Activated B cell treated with CpG ODN at 0.5 μM for 24 hours (primary cell): ENCODE measurements at places on chromosomes 1 and 21.

DNA sequence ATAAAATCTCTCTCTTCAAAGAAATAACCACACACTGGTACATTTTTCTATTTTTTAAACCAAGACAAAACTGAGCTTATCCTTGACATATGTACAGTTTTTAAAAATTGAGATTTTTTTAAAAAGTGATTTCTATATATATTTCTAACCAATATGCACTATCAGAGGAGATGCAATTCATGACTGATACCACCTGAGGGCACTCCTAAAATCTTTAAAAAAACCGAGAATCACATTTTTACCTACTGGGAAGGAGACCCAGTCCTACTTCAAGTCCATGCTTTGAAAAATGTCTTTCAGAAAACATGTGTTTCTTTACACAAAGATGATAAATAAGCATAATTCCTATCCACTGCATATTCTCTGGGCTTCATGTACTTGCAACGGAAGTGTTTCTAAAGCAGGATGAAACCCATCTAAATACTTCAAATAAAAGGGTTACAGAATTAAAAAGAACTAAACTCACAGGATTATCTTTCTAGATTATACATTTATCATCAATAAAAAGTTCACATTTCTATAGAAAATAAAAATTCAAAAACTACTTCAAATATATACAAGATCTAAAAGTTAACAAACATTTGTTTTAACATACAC is 98.6 kb downstream of the ENAH start:
- H3K4me1 ChIP-seq, result no peaks in the 10 kb centered on the region
- DNase-seq, result no peak
- no peaks in the 10 kb centered on the region for H3K36me3 ChIP-seq
- H3K27ac ChIP-seq, result no peak overlapping the region
- H3K27me3 ChIP-seq, result peaks cover 4% of the 10 kb centered on the region
- H3K4me3 ChIP-seq, result no peak overlapping the region

- no peaks in the 10 kb centered on the region for H3K36me3 ChIP-seq
- H3K27ac ChIP-seq, result no peak overlapping the region
- DNase-seq, result no peak
- H3K27me3 ChIP-seq, result peaks cover 21% of the 10 kb centered on the region
- no peak overlapping the region for H3K4me3 ChIP-seq
Measured at GRCh38 chr1:169779970-169780369, 14.7 kb downstream of the METTL18 start.

GRCh38 chr1:18012686-18013085 is 94.9 kb upstream of the IGSF21 start:
- H3K36me3 ChIP-seq, result no peaks in the 10 kb centered on the region
- H3K27me3 ChIP-seq, result peaks cover 22% of the 10 kb centered on the region
- no peak overlapping the region for H3K27ac ChIP-seq
- no peaks in the 10 kb centered on the region for H3K4me1 ChIP-seq
- H3K4me3 ChIP-seq, result no peak overlapping the region

- peaks cover 59% of the 10 kb centered on the region for H3K36me3 ChIP-seq
- no peaks in the 10 kb centered on the region for H3K27me3 ChIP-seq
- H3K27ac ChIP-seq, result no peak overlapping the region
Measured at GRCh38 chr1:183106746-183107145, 79.3 kb upstream of the LAMC2 start.

DNA sequence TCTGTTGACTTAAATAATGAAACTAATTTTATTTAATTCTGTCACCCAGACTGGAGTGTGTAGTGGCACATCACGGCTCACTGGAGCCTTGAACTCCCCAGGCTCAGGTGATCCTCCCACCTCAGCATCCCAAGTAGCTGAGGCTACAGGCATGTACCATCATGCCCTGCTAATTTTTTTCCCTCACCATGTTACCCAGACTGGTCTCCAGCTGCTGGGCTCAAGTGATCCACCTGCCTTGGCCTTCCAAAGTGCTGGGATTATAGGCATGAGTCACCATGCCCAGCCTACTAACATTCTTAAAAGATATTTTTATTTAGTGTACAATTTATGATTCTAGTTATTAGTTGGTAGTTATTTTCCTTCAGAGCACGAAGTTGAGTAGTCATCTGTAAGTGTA is 49.5 kb downstream of the NRDC start:
- no peak for DNase-seq
- H3K27me3 ChIP-seq, result no peaks in the 10 kb centered on the region
- no peak overlapping the region for H3K4me3 ChIP-seq

DNA sequence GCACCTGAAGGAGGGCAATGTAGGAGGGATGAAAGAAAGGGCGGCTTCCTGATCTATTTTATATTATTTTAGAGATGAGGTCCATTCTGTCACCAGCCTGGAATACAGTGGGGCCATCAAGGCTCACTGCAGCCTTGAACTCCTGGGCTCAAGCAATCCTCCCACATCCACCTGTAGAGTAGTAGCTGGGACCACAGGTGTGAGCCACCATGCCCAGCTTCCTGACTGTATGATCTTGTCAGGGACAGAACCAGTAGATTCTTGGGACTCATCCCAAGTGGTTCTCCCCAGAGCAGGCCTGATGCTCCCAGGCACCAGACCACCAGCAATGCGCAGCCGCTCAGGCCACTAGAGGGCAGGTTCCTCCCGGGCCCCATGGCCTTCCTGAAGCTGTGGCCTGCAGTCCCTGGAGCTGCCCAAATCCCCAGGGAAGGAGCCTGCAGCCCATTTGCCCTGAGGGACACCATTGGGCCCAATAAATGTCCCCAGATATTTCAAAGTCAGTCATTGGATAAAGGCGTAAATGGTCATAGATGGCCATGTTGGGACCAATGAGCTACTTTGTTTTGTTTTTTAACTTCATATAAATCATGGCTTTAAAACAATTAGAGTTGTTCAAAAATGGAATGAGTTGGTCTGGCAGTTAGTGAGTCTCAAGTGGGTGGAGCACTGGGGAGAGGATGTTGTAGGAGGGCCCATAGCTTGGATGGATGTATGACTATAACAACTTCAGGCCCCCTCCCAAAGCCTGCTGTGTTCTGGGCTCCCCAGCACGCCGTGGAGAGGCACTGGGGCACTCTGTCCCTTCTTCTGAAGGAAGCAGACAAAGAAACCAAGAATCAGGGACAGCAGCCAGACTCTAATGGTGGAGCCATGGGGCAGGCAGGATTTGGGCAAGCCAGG is 44.7 kb upstream of the GOLT1A start:
- no peak for DNase-seq
- H3K36me3 ChIP-seq, result no peaks in the 10 kb centered on the region
- H3K27ac ChIP-seq, result no peak overlapping the region
- H3K27me3 ChIP-seq, result no peaks in the 10 kb centered on the region

DNA sequence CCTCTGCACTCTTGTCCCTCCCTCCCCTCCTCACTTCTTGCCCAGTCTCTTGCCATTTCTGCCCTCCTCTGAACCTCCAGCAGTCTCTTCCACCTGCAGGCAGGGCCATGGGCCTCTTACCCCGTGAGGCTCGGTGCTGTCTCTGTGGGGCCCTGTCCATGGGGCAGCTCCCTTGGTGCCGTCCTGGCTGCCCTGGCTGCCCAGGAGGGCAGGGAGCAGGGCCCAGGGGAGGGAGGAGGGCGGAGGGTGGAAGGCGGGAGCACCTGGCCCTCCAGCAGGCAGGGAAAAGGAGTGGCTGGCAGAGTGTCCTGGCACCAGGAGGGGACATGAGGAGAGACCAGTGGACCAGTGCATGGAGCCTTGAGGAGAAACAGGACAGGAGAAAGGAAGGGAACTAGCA is at the start of gene RORC:
Gene RORC, minus strand, starts transcription at position 198 of the 400 bp plus-strand sequence. Its CDS starts 38 bp downstream, at position 160.
- H3K4me3 ChIP-seq, result no peak within 1 kb of the TSS
- H3K27ac ChIP-seq, result no peak within 1 kb of the TSS
- H3K36me3 ChIP-seq, result no peaks in the 10 kb centered on the region
- no peak for DNase-seq
- H3K27me3 ChIP-seq, result peaks cover 13% of the 10 kb centered on the region

DNA sequence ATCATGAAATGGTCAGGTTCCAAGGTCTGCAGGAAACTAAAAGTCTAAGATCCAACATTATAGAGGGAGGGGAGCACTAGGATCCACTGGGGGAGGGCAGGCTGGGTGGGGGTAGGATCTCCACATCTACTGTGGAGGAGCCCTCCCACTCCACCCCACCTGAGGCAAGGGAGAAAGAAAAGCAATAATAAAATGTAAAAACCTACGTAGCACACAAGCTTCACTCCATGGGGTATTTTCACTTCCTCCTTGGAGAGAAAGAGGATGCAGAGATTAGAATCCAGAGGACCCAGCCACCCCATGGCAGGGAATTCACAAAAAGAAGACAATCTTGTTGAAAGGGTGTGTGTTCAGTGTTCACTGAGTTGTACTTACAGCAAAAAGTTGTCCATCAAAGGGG is 14.4 kb downstream of the SPOCD1 start:
- H3K4me3 ChIP-seq, result no peak overlapping the region
- no peak for DNase-seq
- no peak overlapping the region for H3K27ac ChIP-seq
- peaks cover 11% of the 10 kb centered on the region for H3K27me3 ChIP-seq

DNA sequence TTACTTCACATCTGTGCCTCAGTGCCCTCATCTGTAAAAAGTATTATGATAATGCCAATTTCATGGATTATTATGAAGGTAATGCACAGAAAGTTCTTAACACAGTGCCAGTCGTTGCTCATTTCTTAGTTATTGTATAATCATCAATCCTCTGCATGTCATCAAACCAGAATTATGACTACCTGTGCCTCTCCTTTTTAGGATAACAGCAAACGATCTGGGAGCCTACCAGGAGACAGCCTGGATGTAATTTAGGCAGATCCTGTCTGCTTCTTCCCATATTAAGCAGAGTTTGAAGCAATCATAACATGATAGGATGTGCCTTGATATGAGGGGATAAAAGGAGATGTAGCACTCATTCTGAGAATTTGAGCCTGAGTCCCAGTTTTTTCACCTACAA is 177.4 kb upstream of the DPT start:
- DNase-seq, result no peak
- H3K27me3 ChIP-seq, result peaks cover 4% of the 10 kb centered on the region
- H3K27ac ChIP-seq, result no peak overlapping the region
- no peak overlapping the region for H3K4me3 ChIP-seq
- H3K4me1 ChIP-seq, result no peaks in the 10 kb centered on the region

GRCh38 chr1:87394513-87394912 is 65.8 kb downstream of the LMO4 start:
- DNase-seq, result no peak
- H3K36me3 ChIP-seq, result no peaks in the 10 kb centered on the region
- H3K27ac ChIP-seq, result no peak overlapping the region
- no peaks in the 10 kb centered on the region for H3K27me3 ChIP-seq
- H3K4me3 ChIP-seq, result no peak overlapping the region

DNA sequence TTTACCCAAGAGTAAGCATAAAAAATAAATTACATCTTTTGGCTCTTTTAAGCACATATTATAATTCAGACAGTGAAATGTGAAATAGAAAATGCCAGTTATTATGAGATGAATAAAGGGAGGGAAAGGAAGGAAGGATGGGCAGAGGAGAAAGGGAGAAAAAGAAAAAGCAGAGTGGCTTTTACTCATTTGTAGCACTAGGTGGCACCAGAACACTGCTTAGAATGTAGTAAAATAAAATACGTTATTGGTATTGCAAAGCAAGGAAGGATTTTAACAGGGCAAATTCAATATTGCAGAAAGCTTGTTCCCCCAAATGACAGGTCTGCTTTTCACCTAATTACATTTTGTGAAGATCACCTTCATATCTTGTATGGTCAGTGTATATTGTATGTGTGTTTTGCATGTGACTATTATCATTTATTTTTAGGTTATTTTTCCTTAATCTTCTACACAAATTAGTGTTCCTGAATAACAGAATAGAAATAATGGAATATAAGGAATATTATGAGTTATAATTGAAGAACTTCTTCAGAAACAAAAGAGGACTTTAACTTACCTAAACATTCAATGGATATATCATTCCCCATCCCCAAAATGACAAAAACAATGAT is 9.1 kb upstream of the PCNX2 start:
- H3K36me3 ChIP-seq, result no peaks in the 10 kb centered on the region
- no peak overlapping the region for H3K27ac ChIP-seq
- peaks cover 24% of the 10 kb centered on the region for H3K27me3 ChIP-seq
- H3K4me3 ChIP-seq, result no peak overlapping the region

GRCh38 chr1:42880384-42880783 is 34.0 kb downstream of the ZNF691 start:
- H3K27ac ChIP-seq, result no peak overlapping the region
- no peaks in the 10 kb centered on the region for H3K4me1 ChIP-seq
- H3K27me3 ChIP-seq, result peaks cover 13% of the 10 kb centered on the region
- H3K36me3 ChIP-seq, result no peaks in the 10 kb centered on the region

- no peak overlapping the region for H3K27ac ChIP-seq
- DNase-seq, result no peak
- peaks cover 19% of the 10 kb centered on the region for H3K36me3 ChIP-seq
- H3K27me3 ChIP-seq, result no peaks in the 10 kb centered on the region
Measured at GRCh38 chr1:232987774-232988140, 37.3 kb downstream of the NTPCR start.

DNA sequence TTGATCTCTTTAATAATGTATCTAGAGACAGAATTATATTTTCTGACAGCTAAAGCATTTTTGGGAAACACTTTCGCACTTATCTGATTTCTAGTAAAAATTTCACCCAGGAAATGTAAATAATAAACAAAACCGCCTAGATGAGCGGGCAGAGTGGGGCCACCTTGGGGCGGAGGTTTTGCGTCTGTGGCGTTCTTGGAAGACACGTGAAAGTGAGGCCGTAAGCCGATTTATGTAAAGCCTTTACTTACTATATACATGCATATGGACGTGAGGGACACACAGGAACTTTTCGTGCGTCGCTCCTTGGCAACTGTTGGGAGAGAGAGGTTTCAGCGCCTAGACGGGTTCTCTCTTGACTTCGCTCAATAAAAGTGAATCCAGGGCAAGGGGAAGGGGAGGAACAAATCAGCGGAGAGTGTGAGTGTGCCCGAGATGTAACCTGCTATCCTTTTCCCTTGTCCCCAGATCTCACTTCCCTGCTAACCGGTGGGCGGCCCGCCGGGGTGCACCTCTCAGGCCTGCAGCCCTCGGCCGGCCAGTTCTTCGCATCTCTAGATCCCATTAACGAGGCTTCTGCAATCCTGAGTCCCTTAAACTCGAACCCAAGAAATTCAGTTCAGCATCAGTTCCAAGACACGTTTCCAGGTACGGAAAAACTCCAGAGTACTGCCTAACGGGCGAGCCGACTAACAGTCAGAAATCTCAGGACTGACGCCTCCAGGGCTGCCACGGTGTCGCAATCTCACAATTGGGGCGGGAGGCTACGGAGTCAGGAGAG is 1.7 kb downstream of the HLX start:
- H3K27me3 ChIP-seq, result peaks cover 3% of the 10 kb centered on the region
- H3K4me3 ChIP-seq, result peak overlapping the region; percentile 94
- H3K4me1 ChIP-seq, result peaks cover 50% of the 10 kb centered on the region
- peaks cover 31% of the 10 kb centered on the region for H3K36me3 ChIP-seq
- H3K27ac ChIP-seq, result peak overlapping the region; percentile 62
- no peak for DNase-seq
